ENCODE measurements at places on chromosomes 16 and 17.
A peak's percentile ranks its signal among the peaks of the same experiment; 100 is the strongest.

- DNase-seq = no peak
Observed at GRCh38 chr17:72501404-72502370, 380.9 kb downstream of the SOX9 start.

DNA sequence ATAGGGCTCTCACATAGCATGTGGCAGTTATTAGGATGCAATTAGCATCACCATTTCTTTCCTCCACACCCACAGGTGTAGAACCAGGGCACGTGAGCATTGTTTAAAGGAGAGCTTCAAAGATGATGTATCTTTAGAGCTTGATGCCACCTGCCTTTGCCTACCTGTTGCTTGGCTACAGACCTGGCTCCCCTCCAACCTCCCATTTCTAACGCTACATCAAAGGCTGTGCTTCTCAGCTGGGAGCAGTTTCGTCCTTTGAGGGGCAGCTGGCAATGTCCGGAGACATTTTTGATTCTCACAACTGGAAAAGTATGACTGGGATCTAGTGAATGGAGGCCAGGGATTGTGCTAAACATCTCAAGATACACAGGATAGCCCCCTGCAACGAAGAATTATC is 78.5 kb upstream of the CLEC3A start:
- no peak for DNase-seq

GRCh38 chr17:58005031-58005727 is 1.9 kb downstream of the SRSF1 start:
- DNase-seq = no peak

DNA sequence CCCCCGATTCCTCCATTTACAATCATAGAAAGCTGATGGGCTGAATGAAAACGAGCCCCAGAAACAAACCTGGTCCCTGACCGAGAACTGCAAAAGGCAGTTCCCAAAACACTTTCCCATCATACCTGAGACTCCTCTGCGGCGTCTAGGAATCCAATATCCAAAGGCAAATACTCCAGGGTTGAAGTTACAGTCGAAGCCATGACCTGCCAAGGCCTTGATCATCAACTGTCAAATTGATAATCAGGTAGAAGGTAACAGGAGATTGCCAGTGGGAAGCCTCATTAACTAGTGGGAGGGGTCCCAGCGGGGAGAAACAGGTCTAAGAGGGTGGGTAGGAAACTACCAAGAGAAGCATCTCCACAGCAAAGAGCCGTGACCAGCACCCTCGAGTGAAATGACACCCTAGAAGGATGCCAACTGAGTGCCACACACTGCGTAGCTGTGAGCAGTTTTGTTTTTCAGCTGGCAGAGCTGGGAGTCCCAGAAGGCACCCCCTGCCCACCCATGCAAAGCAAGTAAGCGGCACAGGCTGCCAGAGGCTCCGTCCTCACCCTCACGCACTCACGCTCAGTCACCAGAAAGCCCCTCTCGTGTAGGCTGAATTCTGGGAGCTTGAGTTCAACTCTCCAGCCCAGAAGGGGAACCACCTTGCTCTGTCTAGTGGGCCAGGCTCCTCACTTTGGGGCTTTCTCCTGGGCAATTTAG is 146.1 kb downstream of the GAS7 start:
- DNase-seq = no peak

GRCh38 chr16:15757077-15757386 is 99.8 kb downstream of the MYH11 start:
- no peak for DNase-seq

- no peak for DNase-seq
Observed at GRCh38 chr16:53022374-53022773, 30.3 kb downstream of the CHD9NB start.

DNA sequence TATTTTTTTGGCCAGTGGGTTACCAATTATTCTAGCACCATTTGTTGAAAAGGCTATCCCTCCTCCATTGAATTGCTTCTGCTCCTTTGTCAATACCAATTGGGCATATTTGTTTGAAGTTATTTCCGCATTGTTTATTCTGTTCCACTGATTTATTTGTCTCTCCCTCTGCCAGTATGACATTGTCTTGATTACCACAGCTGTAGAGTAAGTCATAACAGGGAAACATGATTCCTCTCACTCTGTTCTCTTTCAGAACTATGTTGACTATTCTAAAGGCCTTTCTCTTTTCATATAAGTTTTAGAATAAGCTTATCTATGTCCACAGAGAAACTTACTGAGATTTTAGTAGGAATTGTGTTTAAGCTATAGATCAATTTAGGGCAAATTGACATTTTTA is 94.3 kb downstream of the MAP2K6 start:
- DNase-seq = no peak

GRCh38 chr17:12282056-12282455 is 261.4 kb downstream of the MAP2K4 start:
- no peak for DNase-seq

- DNase-seq = no peak
Observed at GRCh38 chr17:39745335-39746144, 7.8 kb downstream of the GRB7 start.

DNA sequence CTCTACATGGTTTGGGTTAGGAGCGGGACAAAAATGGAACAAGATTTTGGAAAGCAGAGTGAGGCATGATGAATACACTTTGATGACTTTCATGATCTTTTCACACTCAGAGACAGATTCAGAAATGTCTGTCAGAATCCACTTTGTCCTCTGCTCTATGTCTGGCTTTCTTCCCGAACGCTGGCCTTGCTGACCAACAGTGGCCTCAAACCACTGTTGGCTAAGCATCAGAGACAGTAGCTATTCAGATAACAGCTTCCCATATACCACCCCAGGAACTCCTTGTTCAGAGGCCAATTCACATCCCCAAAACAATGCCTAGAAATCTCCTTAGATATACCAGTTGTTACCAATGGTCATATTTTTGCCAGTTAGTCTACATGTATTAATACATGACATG is 40.9 kb downstream of the FBXL20 start:
- DNase-seq = no peak

GRCh38 chr17:68832109-68832802 is 122.9 kb downstream of the ABCA8 start:
- no peak for DNase-seq

DNA sequence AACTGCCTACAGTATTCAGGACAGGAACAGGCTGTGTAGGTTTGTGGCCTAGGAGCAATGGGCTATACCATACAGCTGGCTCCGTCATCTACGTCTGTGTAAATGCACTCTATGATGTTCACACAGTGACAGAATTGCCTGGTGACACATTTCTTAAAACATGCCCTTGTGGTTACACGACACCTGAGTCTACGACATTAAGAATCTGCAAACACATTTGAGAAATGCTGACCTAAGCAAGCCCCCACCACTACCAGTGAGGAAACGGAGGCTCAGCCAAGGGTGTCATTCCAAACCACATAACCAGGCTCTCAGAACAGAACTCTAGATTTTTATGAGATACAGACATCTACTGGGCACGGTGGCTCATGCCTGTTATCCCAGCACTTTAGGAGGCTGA is 23.5 kb downstream of the USP36 start:
- DNase-seq = peak; percentile 61

GRCh38 chr17:520447-521182 is 168.0 kb upstream of the RPH3AL start:
- no peak for DNase-seq

GRCh38 chr16:69187446-69188235 is 677 bp downstream of the SNTB2 start:
- peak; percentile 25 for DNase-seq

- DNase-seq = no peak
Observed at GRCh38 chr16:56610609-56611111, 2.3 kb downstream of the MT2A start.

DNA sequence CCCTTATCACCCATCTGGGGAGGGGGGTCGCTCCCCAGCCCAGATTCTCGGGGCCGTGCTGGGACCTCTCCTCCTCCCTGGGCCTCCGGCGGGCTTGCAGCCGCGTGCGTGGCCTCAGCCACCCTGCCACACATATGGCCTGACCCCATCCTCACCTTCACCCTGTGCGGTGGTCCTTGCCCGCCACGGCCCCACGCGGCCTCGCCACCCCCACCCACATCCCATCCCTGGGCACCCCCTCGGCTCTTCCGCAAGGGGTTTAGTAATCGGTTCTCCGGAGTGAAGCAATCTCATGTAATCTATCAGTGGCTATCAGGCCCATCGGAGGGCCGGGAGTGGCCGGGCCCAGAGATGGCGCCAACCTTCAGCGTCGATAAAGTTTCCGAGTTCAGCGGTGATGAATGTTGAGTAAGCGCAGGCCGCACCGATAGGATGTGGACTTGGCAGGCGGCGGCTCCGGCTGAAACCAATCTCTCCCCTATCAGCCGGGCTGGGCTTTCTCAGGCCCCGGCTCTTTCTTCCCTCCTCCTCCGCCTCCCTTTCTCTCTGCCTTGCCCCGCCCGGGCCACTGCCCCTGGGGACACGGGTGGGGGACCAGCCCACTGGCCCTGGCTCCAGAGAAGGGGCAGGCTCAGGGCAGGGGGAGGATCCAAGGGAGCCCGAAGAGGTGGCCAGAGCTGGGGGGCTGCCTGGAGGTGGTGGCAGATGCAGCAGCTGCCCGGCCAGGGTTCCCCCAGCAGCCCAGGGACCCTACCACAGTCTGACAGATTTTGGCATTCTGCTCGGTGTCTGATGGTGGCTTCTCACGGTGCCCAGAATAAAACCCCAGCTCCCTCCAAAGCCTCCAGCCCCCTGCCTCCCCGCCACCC is 20.8 kb downstream of the ZFPM1 start:
- DNase-seq = no peak

DNA sequence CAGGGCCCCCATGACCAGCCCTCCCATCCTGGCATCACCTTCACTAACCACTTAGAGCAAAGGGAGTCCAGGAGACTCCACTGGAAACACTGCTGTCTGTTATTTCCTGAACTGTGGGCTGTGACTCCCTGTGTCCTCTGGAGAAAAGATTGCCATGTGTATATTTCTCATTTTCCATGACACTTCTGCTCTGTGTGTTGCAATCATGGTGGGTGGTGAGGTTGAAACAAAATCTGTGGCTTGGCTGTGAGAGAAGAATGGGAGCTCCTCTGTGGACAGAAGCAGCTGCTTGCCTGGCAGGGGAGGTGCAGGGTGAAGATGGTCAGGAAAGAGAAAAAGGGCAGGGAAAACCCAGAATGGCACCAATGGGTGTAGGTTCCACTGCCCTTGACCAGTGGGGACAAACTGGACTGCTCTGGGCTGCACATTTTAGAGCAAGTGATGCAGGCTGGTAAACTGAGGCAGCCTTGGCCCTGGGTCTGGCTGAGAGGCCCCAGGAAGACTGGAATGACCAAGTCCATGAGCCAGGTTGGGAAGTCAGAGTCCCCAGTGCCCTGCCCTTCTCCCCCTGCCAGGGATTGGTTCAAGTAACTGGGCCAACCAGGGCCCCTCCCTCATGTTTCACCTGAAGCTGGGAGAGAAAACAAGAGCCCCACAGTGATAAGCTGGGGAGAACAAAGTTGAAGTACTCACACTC is 314.3 kb downstream of the C16orf95 start:
- DNase-seq = no peak

DNA sequence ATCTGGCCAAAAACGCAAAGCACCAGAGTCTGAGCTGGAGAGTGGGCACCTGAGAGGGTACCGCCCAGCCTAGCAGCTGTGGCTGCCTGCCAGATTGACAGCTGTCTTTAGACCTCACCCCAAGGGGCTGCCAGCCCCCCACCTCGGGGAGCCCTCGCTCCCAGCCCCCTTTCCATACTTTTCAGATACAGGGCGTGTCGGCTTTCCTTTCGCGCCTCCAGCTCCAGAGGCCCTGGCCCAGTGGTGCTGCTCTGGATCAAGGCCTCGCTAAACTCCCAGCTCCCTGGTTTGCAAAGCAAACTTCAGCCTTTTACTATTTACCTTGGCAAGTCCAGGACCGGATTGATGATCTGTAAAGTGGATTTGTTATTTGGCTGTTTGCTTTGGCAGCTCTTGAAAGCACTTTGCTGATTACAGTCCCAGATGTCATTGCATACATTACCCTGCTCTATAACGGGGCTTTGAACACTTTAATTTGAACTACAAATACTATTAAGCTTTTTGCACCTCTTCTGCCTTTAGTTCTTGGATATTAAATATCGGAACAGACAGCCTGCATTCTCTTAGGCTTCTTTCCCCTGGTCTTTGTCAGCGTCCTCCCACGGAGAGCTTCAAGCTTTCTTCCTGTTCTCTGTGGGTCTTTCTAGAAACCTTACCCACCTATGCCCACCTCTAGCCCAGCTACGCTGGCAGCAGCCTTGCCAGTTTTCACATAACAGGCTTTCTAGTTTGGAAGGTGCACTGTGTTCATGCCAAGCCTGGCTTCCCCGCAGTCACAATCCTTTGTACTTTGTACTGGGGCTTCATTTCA is 63.6 kb upstream of the TBX2 start:
- no peak for DNase-seq

DNA sequence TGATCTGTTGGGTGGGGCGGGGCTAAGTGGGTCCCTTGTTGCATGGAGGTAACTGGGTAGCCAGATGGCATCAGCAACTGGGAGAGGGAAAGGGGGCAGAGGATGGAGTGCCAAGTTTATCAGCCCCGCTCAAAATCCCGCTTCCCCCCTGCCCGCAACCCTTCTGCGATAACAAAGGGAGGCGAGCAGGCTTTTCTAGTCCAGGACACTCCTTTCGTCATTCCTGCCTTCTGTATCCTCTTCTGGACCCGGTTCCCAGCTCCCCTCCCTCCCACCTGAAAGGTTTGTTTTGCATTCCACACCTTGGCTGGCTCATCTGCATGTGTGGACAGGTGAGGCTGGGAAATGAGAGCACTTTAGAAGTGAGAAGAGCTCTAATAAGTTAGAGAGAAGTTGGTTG is 53.3 kb downstream of the HLF start:
- DNase-seq = no peak

GRCh38 chr17:70989280-70989679 is 819.9 kb downstream of the KCNJ2 start:
- no peak for DNase-seq
